COR-L47 (cell line): ENCODE measurements at places on chromosomes 7 and 10.
A peak's percentile ranks its signal among the peaks of the same experiment; 100 is the strongest.

- peak; percentile 35 for DNase-seq
Observed at GRCh38 chr7:130875265-130875741, 141.3 kb upstream of the KLF14 start.

DNA sequence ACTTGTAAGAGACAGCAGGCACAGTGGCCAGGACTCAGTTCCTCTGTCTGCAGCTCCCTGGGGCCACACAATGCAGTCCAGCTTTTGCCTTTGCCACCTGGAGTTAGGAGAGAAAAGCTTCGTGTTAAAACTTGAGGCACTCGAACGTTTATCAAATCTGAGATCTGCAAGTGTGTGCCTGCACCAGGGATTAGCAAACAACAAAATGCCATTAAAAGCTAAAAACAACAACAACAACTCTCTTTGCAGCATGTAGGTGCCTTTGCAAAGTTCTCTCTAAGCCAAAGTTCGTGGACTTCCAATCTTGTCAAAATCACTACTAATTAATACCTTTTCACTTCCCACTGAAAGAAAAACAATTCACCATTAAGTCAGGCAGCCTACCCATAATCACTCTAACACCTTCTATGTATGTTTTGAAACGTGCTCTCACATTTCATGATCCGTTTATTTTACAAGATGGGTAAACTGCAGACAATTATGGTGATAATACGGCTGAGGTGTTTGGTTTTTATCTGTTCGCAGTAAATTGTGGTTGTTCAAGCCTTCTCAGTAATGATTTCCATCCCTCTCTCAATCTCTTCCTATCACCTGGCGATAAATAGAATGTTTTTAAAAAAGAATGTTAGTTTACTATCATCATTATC, 36.2 kb upstream of the SDK1 start:
- DNase-seq = peak; percentile 37

GRCh38 chr10:126208726-126209302, 179.5 kb downstream of the ADAM12 start:
- no peak for DNase-seq

- DNase-seq = no peak
Observed at GRCh38 chr7:74063223-74063641, 20.4 kb upstream of the LIMK1 start.

- DNase-seq = no peak
Observed at GRCh38 chr7:101998029-101998905, 180.8 kb downstream of the CUX1 start.

DNA sequence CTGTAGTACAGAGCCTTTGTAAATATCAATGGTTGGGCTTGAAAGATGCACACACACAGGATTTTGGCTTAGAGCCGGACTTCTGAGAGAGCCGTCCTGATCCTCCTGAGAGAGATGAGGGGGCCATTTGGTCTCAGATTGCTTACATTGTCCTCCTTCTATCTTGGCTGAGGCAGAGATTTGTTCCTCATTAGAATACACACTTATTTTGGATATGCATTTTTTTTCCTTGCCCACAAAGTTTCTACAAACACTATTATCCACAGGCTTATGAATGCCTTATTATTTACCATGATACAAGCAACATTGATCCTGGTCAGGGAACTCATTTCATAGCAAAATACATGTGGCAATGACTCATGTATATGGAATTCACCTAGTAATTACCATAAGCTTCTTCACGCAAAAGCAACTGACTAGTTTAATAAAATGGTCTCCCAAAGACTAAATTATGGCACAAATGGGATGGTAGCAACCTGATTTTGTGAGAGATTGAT, 175.3 kb downstream of the MDFIC start:
- DNase-seq = no peak

DNA sequence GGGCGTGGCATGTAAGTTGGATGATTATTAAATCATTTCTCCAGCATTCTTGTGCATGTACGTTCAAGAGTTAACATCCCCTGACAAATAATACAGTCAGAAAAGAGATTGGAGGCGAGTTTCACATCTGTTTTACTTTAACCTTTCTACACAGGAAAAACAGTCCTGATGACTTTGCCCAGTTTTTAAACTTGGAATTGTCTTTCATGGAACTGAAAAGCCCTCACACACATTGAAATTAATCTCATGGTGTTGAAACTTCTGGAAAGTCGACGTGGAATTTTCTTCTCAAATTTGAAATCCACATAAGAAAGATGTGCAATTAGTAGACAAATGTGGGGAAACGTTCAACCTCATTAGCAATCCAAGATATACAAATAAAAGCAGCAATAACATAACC, 31.2 kb upstream of the ZNF438 start:
- no peak for DNase-seq

- no peak for DNase-seq
Observed at GRCh38 chr7:142174441-142174840, 62.9 kb downstream of the MGAM2 start.

- DNase-seq = no peak
Observed at GRCh38 chr7:35802102-35802466, 1.2 kb downstream of the SEPTIN7 start.

- DNase-seq = peak; percentile 47
Observed at GRCh38 chr7:102286237-102287110, at the start of gene SH2B2. Gene SH2B2, plus strand, starts transcription at chr7:102286868. Its CDS starts 13,683 bp downstream, at chr7:102300551.

DNA sequence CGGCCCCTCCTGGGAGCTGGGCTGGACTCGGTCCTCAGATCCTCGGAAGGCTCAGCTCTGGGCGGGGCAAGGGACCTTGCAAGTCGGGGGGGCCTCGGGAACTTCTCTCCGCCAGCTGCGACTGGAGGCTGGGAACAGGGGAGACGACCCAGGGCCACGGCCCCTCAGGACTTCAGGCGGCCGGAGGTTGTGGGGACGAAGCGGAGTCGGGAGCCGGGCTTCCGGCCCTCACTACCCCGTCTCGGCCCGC, 2.6 kb downstream of the ADIRF start:
- no peak for DNase-seq

DNA sequence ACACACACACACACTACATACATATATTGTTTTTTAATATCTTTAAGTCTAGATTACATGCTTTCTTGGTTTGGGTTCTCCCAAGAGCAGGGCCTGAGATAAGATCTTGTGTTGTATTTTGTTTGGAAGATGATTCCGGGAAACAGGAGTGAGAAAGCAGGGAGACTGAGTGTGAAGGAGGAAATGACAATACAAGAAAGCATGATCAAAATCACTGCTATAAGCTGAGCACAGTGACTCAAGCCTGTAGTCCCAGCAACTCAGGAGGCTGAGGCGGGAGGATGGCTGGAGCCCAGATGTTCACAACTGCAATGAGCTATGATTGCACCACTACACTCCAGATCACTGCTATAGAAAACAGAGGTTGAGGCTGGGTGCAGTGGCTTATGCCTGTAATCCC, 267.6 kb downstream of the SKIDA1 start:
- no peak for DNase-seq

GRCh38 chr7:156625580-156625979, 15.0 kb upstream of the RNF32 start:
- no peak for DNase-seq

- no peak for DNase-seq
Observed at GRCh38 chr7:77765481-77765880, 32.8 kb downstream of the TMEM60 start.

DNA sequence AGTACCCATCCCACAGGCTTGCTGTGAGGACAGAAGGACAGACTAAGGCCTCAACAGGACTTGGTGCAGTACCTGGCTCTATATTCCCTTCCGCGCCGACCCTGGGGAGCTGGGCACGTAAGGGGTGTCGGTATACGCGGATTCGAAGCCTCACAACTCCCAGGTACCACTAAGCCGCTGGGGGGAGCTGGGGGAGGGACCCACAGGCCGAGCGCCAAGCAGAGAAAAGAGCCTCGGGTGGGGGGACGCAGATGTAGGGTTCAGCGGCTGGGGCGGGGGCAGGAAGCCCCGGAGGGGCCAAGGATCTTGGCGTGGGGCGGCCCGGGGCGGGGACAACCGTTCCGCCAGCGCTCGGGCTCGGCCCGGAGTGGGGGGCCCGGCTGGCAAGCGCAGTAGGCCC, 126.4 kb upstream of the ZNF746 start:
- DNase-seq = peak; percentile 25

DNA sequence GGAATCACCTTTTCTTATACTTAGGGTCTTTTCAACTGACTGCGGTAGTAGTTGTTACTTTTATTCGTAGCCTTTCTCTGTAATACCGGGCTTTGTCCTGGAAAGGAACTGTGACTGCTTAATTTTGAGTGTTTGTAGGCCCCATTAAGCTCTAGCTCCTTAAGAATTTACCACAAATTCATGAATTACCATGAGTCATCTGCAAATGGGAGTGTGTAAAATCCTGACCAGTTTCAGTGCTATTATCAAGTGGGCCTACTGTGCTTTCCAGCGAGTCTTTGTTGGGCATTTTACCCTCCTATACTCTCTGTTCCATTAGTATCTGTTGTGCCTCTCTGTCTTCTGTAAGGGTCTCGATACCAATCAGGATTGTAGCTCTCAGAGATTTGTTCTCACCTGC, 49.7 kb downstream of the ZMYND11 start:
- no peak for DNase-seq

GRCh38 chr7:3436112-3436511, 135.1 kb downstream of the SDK1 start:
- DNase-seq = no peak

GRCh38 chr10:69141304-69141703, 17.3 kb downstream of the VPS26A start:
- no peak for DNase-seq

DNA sequence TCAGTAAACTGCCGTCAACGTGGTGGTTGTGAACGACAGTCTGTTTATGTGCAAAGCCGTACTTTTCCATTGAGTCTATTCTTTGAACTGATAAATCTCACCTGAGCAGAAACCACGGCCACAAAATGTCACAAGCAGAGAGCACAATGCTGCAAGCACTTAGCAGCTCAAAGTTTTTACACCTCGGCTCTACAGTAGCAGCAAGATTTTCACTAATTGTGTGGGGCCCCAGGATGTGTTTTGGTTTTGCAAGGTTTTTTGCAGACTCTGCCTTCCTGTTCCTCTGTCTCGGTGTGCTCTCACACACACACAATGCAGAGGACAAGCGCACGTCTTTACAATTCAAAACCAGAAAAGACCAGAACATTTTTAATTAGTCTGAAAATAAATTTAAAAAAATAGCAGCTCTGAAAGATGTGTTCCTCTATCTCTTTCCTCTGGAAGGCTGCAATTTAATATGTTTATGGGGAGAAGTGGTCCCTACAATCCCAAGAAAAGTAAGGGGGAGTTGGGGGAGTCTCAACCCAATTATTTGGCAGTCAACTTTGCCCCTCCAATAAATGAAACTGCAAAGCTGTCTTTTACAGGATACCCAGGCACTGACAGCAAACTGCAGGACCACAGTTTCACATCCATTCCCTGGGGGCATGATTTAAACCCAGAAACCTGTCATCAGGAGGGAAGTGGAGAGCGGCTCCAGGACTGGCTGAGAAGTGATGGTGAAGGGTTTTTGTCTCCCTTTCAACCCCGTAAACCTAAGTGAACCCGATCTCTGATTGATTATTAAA, 73.8 kb upstream of the SFMBT2 start:
- DNase-seq = no peak

- DNase-seq = no peak
Observed at GRCh38 chr10:28743576-28743975, 66.3 kb downstream of the BAMBI start.

GRCh38 chr10:84140036-84140379, 699 bp downstream of the GHITM start:
- no peak for DNase-seq

- DNase-seq = peak; percentile 18
Observed at GRCh38 chr7:78924581-78924980, 528.9 kb downstream of the MAGI2 start.

GRCh38 chr7:111226800-111227199, 135.9 kb downstream of the LRRN3 start:
- no peak for DNase-seq

- no peak for DNase-seq
Observed at GRCh38 chr7:84057576-84057975, 137.0 kb downstream of the SEMA3A start.

DNA sequence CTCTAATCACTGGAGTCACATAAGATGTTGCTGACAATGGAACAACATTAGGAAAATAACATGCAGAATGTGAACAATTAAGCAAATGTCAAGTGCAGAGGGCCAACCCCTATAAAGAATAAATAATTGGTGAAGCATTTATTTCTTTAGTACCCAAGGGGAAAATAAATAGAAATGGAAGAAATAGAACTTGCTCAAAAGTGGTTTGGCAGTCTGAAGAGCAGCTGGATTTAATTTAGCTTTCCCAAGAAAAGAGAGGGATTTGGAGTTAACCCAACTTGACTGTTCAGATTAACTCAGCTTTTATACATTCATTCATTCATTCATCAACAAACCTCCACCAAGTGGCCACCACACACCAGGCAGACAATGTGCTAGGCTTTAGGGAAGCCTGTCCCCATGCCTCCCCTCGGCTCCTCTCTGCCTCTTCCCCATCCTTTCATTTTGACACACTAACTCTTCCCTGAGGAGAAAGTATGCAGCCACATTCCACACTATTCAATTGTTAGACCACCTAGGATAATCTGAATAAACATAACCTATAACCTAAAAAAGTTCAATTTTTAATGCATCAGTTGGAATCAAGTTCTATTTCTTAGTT, 295.5 kb downstream of the AHR start:
- DNase-seq = no peak

GRCh38 chr10:21336476-21337170, 188.9 kb downstream of the SKIDA1 start:
- DNase-seq = no peak

- no peak for DNase-seq
Observed at GRCh38 chr10:4008676-4009382, 223.8 kb upstream of the KLF6 start.

- DNase-seq = no peak
Observed at GRCh38 chr7:137160236-137160635, 183.3 kb downstream of the PTN start.
